ENCODE measurements at places on chromosomes 6 and 20.

DNA sequence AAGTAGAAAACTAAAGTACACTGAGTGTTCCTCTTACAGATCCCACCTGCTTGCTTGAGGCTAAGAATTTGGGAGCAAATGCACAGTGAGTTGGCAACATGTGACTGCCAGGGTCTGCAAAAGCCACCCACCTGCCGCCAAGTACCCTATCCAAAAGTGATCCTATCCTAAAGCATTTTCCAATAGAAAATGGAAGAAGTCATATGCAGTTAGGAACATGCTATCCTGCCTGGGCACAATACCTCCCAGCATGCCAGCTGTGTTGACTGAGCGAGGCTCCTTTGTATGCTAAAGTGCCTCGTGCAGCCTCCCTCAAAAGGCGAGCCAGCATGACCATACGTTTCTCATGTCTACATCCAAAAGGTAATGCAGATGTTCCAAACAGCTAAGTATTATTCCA is 52.7 kb downstream of the TRAF3IP2 start:
- no peak for DNase-seq

DNA sequence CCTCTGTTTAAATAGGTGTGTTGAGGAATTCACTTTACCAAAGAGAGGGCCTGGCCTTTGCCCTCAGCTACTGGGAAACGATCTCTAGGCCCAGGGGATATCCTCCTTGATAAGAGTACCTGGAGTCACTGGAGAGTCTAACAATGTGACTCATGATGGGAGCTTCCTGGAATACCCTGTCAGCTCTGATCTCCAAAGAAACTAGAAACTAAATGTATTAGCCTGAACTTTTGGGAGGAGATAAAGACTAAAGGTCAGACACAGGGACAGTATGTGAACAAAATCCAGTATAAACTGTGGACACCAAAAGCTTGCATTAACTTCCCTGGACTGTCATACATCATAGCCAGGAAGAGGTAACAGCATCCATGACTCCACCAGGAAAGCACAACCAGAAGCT is 148.5 kb downstream of the RNGTT start:
- DNase-seq, result no peak

DNA sequence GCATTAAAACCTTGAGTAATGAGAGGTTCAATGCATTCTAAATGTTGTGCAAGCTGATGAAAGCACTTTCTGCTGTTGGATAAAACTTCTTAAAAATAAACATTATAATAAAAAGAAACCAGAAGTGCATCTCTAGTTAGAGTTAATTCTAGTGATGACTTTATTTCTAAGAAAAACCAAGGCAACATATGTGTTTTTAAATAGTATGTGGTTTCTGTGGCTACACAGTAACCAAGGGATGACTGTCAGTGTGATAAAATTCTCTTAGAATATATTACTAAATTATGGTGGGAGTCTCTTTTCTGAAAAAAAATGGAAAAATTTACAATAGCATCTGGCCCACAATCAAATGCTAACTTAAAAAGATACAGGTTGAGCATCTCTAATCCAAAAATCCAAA is 117.0 kb downstream of the ME1 start:
- DNase-seq, result no peak

DNA sequence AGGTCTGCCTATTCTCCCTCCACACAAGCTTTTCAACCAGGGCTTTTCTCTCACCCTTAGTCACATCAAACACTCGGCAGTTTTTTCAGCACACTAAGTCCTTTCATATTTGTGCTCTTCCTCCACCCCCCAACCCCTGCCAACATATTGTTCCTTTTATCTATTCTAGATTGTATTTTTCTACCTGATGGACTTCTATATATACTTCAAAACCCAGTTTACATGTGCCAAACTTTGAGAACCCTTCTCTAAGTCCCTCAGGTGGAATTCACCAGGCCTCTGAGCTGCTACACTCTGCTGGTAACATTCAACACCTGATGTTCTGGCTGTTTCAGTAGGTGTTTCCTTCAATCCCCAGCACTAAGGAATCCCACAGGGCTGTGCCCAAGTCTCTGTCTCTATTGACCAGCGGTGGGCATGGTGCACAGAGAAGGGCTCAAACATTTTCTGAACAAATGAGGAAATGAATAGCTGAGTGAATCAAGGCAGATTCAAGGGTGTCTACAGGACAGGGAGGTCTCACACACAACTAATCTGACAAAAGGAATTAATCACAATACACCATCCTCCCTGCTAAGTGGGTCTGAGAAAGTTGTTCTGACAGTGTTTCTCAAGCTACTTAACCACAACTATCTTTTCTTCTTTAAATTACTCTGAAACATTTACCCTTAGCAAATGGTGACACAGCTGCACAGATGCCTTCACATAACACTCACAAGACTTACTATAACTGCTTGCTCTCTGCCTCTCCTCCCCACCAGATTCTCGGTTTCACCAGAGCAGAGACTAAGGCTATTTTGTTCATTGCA is 166.5 kb downstream of the TSHZ2 start:
- no peak for DNase-seq

GRCh38 chr6:42030585-42031506 is 19.5 kb upstream of the TAF8 start:
- no peak for DNase-seq
